Panc1 (cell line): ENCODE measurements at places on chromosomes 16 and 17. TPM values are rescaled to one million over a fixed set of nuclear protein-coding genes. Genes with fewer than 3 reads are reported as not detected.

The SPN gene
- 1.3 TPM for total RNA-seq

GRCh38 chr16:89097392-89097772 is 3.7 kb downstream of the ACSF3 start:
- no peak overlapping the region for H3K4me3 ChIP-seq
- no peak for DNase-seq
- peaks cover 5% of the 10 kb centered on the region; the same call in 1 of the 2 replicates for H3K36me3 ChIP-seq
- H3K27me3 ChIP-seq = no peaks in the 10 kb centered on the region
- peaks cover 7% of the 10 kb centered on the region for H3K4me1 ChIP-seq
- H3K27ac ChIP-seq = no peak overlapping the region

DNA sequence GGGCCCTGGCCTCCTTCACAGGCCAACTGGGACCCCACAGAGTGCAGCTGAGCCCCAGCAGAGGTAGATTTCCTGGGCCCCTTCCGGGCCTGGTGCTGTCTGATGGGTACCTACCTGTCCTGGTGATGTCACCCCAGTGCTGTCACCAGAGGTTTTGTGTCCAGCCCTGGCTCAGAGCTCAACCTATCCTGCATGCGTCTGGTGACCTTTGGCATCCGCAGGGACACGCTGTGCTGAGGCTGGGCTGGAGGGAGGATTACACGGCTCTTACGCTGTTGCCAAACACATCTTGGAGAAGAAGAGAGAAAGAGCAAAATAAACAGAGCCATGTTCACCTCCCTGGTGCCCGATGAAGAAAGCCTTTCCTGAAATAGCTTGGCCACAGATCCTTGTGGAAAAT is 70.6 kb upstream of the MED9 start:
- no peak for DNase-seq
- H3K4me3 ChIP-seq = no peak overlapping the region
- no peaks in the 10 kb centered on the region; the same call in none of the 2 replicates for H3K27me3 ChIP-seq
- no peak overlapping the region for H3K27ac ChIP-seq
- no peaks in the 10 kb centered on the region for H3K36me3 ChIP-seq
- no peaks in the 10 kb centered on the region for H3K4me1 ChIP-seq

The EIF3CL gene
- total RNA-seq = 64.2 TPM

The LITAFD gene
- not detected for total RNA-seq

DNA sequence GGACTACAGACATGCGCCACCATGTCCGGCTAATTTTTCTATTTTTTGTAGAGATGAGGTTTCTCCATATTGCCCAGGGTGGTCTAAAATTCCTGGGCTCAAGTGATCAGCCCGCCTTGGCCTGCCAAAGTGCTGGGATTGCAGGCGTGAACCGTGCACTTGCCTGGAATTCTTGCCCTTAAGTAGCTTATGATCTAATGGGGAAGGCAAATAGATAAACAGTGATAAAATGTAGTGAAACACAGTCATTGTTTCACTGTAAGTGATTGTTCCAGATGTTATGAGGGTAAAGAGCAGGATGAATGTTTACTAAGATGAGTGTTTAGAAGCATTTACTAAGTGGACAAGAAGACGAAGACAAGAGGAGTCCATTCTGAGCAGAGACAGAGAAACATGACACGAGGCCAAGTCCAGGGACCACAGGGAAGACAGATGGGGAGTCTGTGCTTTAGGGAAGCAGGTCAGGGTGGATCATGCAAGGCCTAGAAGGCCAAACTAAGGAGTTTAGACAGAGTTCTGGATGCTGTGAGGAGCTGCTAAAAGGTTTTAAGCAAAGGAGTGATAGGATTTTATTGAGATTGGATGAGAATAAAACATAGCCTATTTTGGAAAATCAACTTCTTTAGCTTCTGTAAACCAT is 36.9 kb downstream of the YPEL2 start:
- no peaks in the 10 kb centered on the region for H3K36me3 ChIP-seq
- H3K27me3 ChIP-seq = no peaks in the 10 kb centered on the region
- no peak overlapping the region for H3K4me3 ChIP-seq
- DNase-seq = no peak
- no peaks in the 10 kb centered on the region for H3K4me1 ChIP-seq

DNA sequence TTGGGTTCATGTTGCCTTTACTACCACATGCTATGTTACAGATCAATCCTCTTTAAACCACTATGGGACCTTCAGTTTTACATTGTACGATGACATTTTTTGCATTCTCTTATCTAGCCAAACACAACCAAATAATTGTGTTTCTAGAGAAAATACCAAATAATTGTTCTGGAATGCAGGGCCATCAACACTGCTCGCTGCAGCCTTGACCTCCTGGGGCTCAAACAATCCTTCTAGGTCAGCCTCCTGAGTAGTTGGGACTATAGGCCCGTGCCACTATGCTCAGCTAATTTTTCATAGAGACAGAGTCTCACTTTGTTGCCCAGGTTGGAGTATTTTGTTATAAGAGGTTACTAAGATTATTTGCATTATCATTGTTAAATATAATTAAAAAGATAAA is 237.5 kb upstream of the PMFBP1 start:
- no peaks in the 10 kb centered on the region for H3K36me3 ChIP-seq
- no peaks in the 10 kb centered on the region for H3K27me3 ChIP-seq
- H3K27ac ChIP-seq = no peak overlapping the region
- no peaks in the 10 kb centered on the region for H3K4me1 ChIP-seq

GRCh38 chr17:20775331-20775730 is 195.8 kb downstream of the CDRT15L2 start:
- no peak overlapping the region for H3K27ac ChIP-seq
- H3K27me3 ChIP-seq = no peaks in the 10 kb centered on the region
- H3K4me1 ChIP-seq = no peaks in the 10 kb centered on the region
- no peak for DNase-seq
- H3K4me3 ChIP-seq = no peak overlapping the region
- H3K36me3 ChIP-seq = no peaks in the 10 kb centered on the region

DNA sequence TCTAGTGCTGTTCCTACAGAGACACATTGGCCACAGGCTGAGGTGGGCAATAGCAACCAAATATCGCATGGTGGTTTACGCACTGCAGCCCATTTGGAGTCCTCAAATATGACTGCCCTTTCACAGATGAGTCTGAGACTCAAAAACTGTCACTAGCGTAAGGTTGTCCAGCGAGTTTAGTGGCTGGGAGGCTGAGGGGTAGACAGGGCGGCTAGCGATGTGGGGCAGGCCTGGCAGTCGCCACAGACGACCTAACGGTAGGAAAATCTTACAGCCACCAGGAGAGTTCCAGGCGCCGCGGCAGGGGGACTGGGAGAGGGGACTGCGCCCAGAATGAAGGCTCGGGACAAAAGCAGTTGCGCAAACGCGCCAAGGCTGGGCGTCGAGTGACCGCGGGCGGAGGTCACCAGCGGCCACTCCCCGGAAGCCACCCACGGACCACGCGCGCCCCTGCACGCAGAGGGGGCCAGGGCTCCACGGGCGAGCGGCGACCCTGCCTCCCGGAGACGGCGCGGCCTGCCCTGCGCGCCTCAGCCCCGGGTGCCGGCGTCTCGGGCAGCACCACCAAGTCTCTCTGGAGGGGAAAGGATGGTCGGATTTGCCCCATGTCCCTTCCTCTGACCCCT is 699 bp upstream of the MAP1LC3B start:
- peak overlapping the region; percentile 87 for H3K27ac ChIP-seq
- peak overlapping the region; percentile 73 for H3K4me3 ChIP-seq
- peaks cover 7% of the 10 kb centered on the region for H3K36me3 ChIP-seq
- DNase-seq = no peak

GRCh38 chr17:332023-332422 is 20.6 kb downstream of the RPH3AL start:
- no peak overlapping the region for H3K4me3 ChIP-seq
- no peaks in the 10 kb centered on the region for H3K36me3 ChIP-seq
- DNase-seq = no peak
- no peaks in the 10 kb centered on the region for H3K27me3 ChIP-seq
- H3K4me1 ChIP-seq = peaks cover 2% of the 10 kb centered on the region; the same call in 1 of the 2 replicates

DNA sequence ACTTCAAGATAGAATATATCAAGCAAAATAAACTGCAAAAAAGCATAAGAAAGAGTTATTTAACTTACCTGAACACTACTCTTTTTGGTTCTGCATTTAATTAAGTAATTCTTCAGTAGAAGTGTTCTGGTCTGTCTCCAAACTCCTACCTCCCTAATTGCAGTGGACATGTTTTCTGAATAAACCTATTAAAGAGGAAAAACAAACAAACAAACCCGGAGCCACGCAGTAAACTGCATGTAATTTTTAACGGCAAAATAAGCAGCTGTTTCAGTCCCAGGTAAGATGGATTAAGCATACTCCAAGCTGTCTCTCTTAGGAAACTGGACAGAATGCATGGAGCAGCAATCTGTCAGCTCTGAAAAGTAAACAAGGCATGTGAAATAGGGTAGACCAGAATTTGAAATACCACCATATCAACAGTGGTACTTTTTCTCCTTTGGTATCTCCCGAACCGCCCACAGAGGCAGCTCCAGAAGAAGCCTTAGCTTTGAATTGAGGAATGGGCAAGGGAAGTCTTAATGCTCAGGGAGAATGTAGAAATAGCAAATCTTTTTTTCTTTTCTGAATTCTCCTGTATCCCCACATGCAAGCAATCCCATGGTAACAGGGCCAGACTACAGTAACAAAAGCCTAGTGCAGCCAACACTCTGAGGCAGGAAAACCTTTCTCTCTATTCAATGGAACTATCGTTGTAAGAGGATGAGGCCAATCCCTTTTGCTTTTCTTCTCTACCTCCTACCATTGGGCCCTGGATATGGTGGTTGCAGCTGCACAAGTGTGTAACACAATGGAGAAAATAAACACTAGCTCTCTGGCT is 12.5 kb downstream of the ABCA5 start:
- no peaks in the 10 kb centered on the region for H3K36me3 ChIP-seq
- no peak for DNase-seq
- peak overlapping the region; percentile 40 for H3K27ac ChIP-seq
- H3K4me3 ChIP-seq = no peak overlapping the region

The MYH8 gene
- not detected for total RNA-seq

- H3K27me3 ChIP-seq = no peaks in the 10 kb centered on the region
- peaks cover 29% of the 10 kb centered on the region for H3K4me1 ChIP-seq
- DNase-seq = no peak
- no peaks in the 10 kb centered on the region for H3K36me3 ChIP-seq
- peak overlapping the region; percentile 74 for H3K4me3 ChIP-seq
Measured at GRCh38 chr16:4615384-4616046, 827 bp upstream of the UBALD1 start.

DNA sequence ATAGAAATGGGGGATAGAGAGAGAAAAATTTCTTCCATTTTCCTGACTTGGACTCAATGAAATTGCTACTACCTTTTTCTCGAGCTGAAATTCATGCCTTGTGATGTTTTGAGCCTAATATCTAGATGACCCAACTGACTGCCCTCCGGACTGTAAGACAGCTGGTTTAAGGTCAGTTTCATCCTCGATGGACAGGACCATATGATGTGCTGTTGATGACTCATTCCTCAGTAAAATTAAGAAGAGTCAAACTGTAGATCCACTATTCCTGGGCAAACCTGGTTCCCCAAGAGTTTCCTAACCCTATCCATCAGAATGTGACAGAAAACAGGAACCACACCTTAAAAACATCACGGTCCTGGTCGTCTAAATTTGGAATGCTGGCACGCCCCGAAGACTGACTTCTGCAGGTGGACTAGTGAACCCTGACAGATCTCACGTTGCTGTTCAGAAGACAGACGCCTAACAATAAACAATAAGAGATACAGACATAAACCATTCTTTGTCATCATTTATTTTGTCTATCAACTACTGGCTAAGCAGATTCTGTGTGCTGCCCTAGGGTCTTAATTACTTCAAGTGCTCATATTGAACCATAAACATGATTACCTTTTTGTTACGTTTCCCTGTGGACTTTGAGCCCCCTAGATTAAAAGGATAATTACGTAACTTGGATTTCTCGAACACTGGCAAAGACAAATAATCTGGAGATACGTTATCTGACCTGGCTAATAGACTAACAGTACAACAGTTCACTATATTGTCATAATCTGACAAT is 45.1 kb upstream of the NOS2 start:
- peaks cover 8% of the 10 kb centered on the region for H3K27me3 ChIP-seq
- DNase-seq = no peak
- H3K27ac ChIP-seq = no peak overlapping the region
- H3K36me3 ChIP-seq = no peaks in the 10 kb centered on the region
- H3K4me1 ChIP-seq = no peaks in the 10 kb centered on the region
- H3K4me3 ChIP-seq = no peak overlapping the region

DNA sequence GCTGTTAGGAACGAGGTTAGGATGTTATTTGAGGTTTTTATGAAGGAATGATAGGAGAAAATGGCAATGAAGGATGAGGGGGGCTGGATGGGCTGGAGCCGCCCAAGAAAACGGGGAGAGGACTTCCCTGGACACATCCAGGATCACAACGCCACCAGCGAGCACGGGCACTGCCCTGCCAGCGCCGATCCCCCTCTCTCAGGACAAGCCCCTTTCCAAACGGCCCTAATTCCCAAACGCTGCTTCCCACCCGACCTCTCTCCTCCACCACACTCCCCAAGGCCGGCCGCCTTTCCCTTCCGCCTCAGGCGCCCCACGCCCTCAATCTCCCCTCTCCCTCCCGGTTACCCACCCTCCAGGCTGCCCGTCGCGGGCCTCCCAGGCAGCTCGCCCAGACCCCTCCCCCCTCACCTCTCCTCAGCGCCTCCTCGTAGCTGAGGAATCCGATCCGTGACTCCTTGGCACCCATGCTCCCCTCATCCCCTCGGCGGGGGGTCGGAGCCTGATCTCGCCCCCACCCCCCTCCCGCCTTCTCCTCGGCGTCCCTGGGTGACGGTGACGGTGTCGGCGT is 377 bp downstream of the USP32 start:
- peaks cover 16% of the 10 kb centered on the region for H3K4me1 ChIP-seq
- H3K27me3 ChIP-seq = no peaks in the 10 kb centered on the region
- H3K27ac ChIP-seq = peak overlapping the region; percentile 92
- H3K36me3 ChIP-seq = peaks cover 11% of the 10 kb centered on the region

The CD300H gene
- not detected for total RNA-seq

The NRN1L gene
- total RNA-seq = 1.1 TPM

DNA sequence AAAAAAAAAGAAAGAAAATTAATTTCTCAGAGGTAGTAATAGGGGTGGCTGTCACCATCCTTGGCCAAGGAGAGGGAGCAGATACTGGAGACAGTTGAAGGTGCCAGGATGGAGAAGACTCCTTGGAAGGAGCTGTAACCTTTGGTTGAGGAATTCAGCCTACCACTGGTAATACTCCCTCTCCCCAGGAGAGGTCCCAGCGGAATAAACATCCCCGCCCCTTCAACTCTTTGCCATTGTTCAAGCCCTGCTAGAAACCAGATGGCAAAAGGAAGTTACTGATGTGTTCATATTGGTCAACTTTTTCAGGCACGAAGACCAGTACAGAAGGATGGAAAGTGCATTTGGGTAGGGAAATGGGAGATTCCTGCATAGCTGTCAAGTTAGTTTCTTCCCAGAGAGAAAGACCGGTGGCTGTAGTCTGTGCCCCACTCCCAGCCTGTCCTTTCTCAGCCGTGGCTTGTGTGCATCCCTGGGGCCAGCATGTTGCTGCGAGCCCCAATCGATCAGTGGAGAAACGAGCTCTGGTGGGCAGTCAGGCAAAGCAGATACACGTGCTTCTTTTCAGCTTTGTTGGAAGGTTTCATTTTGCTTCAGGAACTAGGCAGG is 612.1 kb downstream of the MAF start:
- H3K27ac ChIP-seq = no peak overlapping the region
- no peaks in the 10 kb centered on the region for H3K36me3 ChIP-seq
- H3K4me3 ChIP-seq = no peak overlapping the region
- H3K27me3 ChIP-seq = no peaks in the 10 kb centered on the region

The MIEF2 gene
- 11.2 TPM for total RNA-seq
